CD4-positive, CD25-positive, alpha-beta regulatory T cell (primary cell): ENCODE measurements at places on chromosomes 11 and 22. TPM values are rescaled to one million over a fixed set of nuclear protein-coding genes. Genes with fewer than 3 reads are reported as not detected.

- DNase-seq = peak; percentile 80
- no peaks in the 10 kb centered on the region for H3K36me3 ChIP-seq
- H3K27me3 ChIP-seq = no peaks in the 10 kb centered on the region
- H3K4me1 ChIP-seq = peaks cover 55% of the 10 kb centered on the region
- no peak overlapping the region for H3K4me3 ChIP-seq
Measured at GRCh38 chr11:2888266-2888968, 2.8 kb upstream of the CDKN1C start.

GRCh38 chr11:43697679-43698078 lies 17.1 kb downstream of the HSD17B12 start:
- no peak overlapping the region for H3K27ac ChIP-seq
- H3K36me3 ChIP-seq = no peaks in the 10 kb centered on the region
- H3K27me3 ChIP-seq = no peaks in the 10 kb centered on the region
- H3K4me3 ChIP-seq = no peak overlapping the region
- DNase-seq = no peak

Gene ROBO3
- 2.1 TPM for polyA plus RNA-seq

GRCh38 chr22:36253523-36254490 lies 874 bp downstream of the APOL1 start:
- peaks cover 5% of the 10 kb centered on the region for H3K36me3 ChIP-seq
- peak overlapping the region; percentile 48 for H3K27ac ChIP-seq
- peaks cover 37% of the 10 kb centered on the region for H3K4me1 ChIP-seq
- no peak for DNase-seq
- no peaks in the 10 kb centered on the region for H3K27me3 ChIP-seq

Gene MAPK8IP1
- not detected for polyA plus RNA-seq

DNA sequence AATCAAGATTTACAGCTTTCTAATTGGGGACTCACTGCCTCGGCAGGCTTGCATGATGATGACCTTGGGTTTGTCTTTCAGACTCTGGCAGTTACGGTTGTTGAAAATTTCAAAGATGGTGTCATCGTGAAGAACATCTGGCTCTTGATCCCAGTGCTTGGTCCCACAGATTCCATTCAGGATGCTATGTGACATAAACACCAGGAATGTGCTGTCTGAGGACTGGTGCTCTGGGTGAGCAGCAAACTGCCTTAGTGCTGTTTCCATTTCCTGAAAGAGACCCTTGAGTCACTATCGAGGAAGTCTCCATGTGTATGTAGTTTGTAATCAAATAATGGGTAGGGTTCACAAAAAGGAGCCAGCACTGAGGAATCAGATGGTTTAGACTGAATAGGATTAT lies 7.1 kb downstream of the CASP12 start:
- H3K4me3 ChIP-seq = no peak overlapping the region
- H3K27ac ChIP-seq = no peak overlapping the region
- no peaks in the 10 kb centered on the region for H3K27me3 ChIP-seq
- DNase-seq = no peak
- H3K4me1 ChIP-seq = no peaks in the 10 kb centered on the region

GRCh38 chr11:32852207-32852606 lies 22.5 kb downstream of the PRRG4 start:
- H3K4me1 ChIP-seq = no peaks in the 10 kb centered on the region
- no peak for DNase-seq
- no peak overlapping the region for H3K27ac ChIP-seq

- no peak for DNase-seq
- no peaks in the 10 kb centered on the region for H3K27me3 ChIP-seq
- no peak overlapping the region for H3K4me3 ChIP-seq
- H3K36me3 ChIP-seq = no peaks in the 10 kb centered on the region
Measured at GRCh38 chr11:84522331-84522730, 1104.8 kb downstream of the DLG2 start.

- H3K4me1 ChIP-seq = peaks cover 39% of the 10 kb centered on the region
- peak; percentile 98 for DNase-seq
- no peaks in the 10 kb centered on the region for H3K27me3 ChIP-seq
- H3K4me3 ChIP-seq = peak overlapping the region; percentile 78
- peak overlapping the region; percentile 99 for H3K27ac ChIP-seq
- no peaks in the 10 kb centered on the region for H3K36me3 ChIP-seq
Measured at GRCh38 chr22:41939981-41940831, 6.7 kb downstream of the CENPM start.

GRCh38 chr22:44926491-44927415 lies 83.1 kb downstream of the PHF21B start:
- H3K27ac ChIP-seq = no peak overlapping the region
- no peaks in the 10 kb centered on the region for H3K36me3 ChIP-seq
- DNase-seq = no peak

DNA sequence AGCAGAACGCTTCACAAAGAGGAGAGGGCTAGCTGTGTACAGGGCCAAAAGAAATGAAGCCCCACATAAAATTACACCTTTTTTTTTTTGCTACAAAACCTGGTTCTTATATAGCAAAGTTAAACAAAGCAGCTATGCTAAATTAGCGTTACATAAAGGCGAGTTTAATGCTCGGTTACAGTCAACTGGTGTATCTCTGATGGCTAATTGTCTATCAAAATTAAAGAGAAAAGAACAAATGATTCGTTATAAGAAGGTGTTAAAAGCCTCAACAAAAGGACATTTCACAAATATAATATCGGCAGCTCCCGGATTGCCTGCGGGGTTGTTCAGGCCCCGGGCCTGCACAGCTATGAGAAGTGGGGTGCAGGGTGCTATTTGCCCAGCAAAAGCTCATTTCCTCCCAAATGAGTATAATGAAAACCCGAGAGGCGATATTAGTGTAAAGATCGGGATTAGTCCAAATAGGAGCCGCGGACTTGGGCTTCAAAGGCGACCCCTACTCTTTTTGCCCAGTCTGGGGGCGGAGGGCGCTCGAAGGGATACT lies 13.3 kb upstream of the PAX6 start:
- DNase-seq = no peak
- no peak overlapping the region for H3K27ac ChIP-seq
- no peaks in the 10 kb centered on the region for H3K36me3 ChIP-seq
- H3K4me3 ChIP-seq = no peak overlapping the region
- peaks cover 12% of the 10 kb centered on the region for H3K4me1 ChIP-seq

GRCh38 chr11:106295974-106296373 lies 218.5 kb downstream of the AASDHPPT start:
- no peak overlapping the region for H3K27ac ChIP-seq
- no peaks in the 10 kb centered on the region for H3K4me1 ChIP-seq
- H3K4me3 ChIP-seq = no peak overlapping the region
- no peak for DNase-seq
- H3K27me3 ChIP-seq = no peaks in the 10 kb centered on the region

- H3K27me3 ChIP-seq = peaks cover 10% of the 10 kb centered on the region
- H3K4me3 ChIP-seq = no peak overlapping the region
- H3K27ac ChIP-seq = no peak overlapping the region
Measured at GRCh38 chr11:129282634-129283033, 90.5 kb upstream of the ARHGAP32 start.

- H3K27ac ChIP-seq = no peak overlapping the region
- H3K4me1 ChIP-seq = no peaks in the 10 kb centered on the region
- no peaks in the 10 kb centered on the region for H3K36me3 ChIP-seq
- no peak for DNase-seq
Measured at GRCh38 chr11:25423436-25424199, 908.3 kb upstream of the ANO3 start.

GRCh38 chr11:122156940-122157382 lies 40.9 kb upstream of the BLID start:
- no peak overlapping the region for H3K27ac ChIP-seq
- no peak for DNase-seq
- peaks cover 4% of the 10 kb centered on the region for H3K27me3 ChIP-seq
- H3K4me1 ChIP-seq = no peaks in the 10 kb centered on the region
- H3K36me3 ChIP-seq = no peaks in the 10 kb centered on the region
- H3K4me3 ChIP-seq = no peak overlapping the region

Gene ST14
- not detected for polyA plus RNA-seq

Gene FGF19
- polyA plus RNA-seq = not detected

DNA sequence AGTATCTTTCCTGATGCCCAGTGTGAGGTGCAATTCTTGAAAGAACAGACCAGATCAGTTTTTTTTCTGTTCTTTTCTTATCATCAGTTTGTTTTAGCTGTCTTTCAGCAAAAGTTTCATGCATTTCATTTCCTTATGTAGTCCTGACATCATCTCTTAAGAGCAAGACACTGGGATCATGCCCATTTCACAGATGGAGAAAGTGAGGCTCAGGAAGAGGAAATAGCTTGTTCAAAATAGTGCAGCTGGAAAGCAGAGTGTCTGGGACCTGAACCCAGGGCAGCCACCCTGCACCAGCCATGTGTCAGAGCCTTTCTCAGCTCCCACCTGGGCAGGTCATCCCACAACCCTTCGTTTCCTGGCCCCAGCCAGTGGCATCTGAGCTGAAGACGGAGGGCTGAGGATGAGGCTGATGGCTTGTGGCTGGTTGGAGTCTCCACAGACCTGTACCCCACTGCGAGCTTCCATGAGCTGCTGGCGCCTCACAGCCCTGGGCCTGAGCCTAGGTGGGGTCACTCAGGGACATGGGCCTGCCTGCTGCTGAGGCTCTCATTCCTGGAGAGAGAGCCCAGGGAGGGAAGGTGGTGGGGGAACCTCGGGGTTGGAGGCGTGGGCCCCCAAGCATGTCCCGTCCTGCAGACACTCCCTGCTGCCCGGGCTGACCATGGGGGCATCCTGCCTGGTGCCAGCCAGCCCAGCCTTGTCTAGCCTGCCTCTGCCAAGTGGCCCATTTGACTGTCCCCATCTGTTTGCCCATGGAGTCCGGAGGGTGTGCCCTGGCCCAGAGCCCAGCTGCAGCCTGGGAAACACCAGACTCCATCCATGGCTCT lies 61.8 kb downstream of the SMIM38 start:
- H3K4me3 ChIP-seq = no peak overlapping the region
- H3K27ac ChIP-seq = no peak overlapping the region
- H3K36me3 ChIP-seq = no peaks in the 10 kb centered on the region
- H3K4me1 ChIP-seq = no peaks in the 10 kb centered on the region

DNA sequence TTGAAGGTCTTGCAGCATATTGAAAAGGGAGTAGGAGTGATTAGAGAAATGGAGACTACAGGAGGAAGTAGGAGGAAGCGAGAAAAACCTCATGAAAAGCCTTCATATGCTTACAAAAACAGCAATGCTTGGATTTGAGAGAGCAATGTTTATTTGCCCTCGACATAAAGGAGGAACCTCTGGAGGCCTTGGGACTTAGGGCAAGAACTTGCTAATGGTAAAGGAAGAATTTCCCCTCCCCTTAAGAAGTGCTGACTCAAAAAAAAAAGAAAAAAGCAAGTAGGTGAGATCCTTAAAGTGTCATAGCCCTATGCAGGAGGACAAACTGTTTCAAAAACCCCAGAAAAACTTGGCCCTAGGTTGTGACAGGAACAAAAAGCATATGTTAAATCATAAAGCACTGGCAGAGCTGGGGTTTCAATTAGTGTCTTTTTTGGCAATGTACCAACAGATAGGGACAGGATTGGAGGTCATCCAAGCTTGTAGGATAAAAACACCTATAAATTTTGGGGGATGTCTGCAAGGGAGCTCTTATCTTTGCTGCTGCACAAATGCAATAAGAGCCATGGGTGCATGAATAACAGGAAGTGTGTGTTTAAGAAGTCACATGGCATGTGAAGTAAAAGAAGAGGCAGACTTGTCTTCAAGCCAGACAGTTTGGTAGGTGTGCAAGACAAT lies 4.9 kb downstream of the GLYAT start:
- no peaks in the 10 kb centered on the region for H3K36me3 ChIP-seq
- peak overlapping the region; percentile 8 for H3K4me3 ChIP-seq
- H3K4me1 ChIP-seq = peaks cover 25% of the 10 kb centered on the region
- H3K27me3 ChIP-seq = no peaks in the 10 kb centered on the region
- DNase-seq = peak; percentile 58

GRCh38 chr11:75615751-75616150 lies 53.1 kb downstream of the MAP6 start:
- H3K4me3 ChIP-seq = no peak overlapping the region
- H3K4me1 ChIP-seq = no peaks in the 10 kb centered on the region
- DNase-seq = no peak
- H3K27ac ChIP-seq = no peak overlapping the region
- peaks cover 2% of the 10 kb centered on the region for H3K27me3 ChIP-seq

Gene TH
- polyA plus RNA-seq = not detected

- no peaks in the 10 kb centered on the region for H3K27me3 ChIP-seq
- no peak for DNase-seq
- H3K4me1 ChIP-seq = peaks cover 6% of the 10 kb centered on the region
- H3K36me3 ChIP-seq = no peaks in the 10 kb centered on the region
- H3K4me3 ChIP-seq = no peak overlapping the region
Measured at GRCh38 chr11:12319461-12319951, 57.9 kb upstream of the PARVA start.

- no peaks in the 10 kb centered on the region for H3K36me3 ChIP-seq
- no peak overlapping the region for H3K27ac ChIP-seq
- H3K4me1 ChIP-seq = no peaks in the 10 kb centered on the region
- H3K27me3 ChIP-seq = no peaks in the 10 kb centered on the region
- DNase-seq = no peak
Measured at GRCh38 chr22:21067901-21068680, 22.3 kb downstream of the LRRC74B start.

DNA sequence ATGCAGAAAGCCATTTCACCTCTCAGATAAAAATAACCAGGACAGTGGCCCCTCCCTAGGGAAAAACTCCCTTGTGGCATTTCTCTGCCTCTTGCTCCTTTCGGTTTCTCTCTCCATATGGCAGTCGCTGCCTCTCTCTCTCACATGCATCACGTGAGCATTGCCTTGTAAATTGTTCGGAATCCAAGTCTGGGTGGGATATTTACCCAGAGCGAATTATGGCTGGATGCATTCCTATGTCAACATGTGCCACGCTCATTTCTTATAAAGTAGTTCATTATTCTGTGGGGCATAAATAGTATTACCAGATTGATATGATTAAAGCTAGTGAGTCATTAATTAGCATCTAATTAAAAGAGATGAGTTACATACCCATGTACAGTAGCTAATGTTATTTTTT lies 392.9 kb downstream of the INSC start:
- no peaks in the 10 kb centered on the region for H3K36me3 ChIP-seq
- H3K4me1 ChIP-seq = no peaks in the 10 kb centered on the region
- H3K4me3 ChIP-seq = no peak overlapping the region
- no peaks in the 10 kb centered on the region for H3K27me3 ChIP-seq

Gene FIBIN
- polyA plus RNA-seq = not detected

- H3K27ac ChIP-seq = no peak overlapping the region
- H3K4me3 ChIP-seq = no peak overlapping the region
- no peaks in the 10 kb centered on the region for H3K4me1 ChIP-seq
- peaks cover 2% of the 10 kb centered on the region for H3K27me3 ChIP-seq
Measured at GRCh38 chr11:102010776-102011494, 36.3 kb upstream of the CFAP300 start.

DNA sequence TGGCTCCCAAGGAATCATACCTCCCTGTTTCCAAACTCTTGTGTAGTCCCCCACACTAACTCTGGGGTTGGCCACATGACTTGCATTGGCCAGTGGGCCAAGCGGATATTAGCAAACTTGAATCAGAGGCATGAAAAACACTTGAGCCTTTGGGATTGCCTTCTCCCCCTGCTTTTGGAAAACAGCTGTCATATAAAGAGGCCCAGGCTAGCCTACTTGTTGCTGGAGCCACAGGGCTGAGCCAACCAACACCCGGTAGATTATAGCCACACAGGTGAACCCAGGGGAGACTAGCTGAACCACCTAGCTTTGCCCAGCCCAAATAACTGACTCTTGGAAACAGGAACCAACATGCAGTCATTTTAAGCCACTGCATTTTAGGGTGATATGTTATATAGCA lies 354.8 kb downstream of the TENM4 start:
- H3K4me1 ChIP-seq = no peaks in the 10 kb centered on the region
- H3K4me3 ChIP-seq = no peak overlapping the region
- H3K27me3 ChIP-seq = no peaks in the 10 kb centered on the region
- no peaks in the 10 kb centered on the region for H3K36me3 ChIP-seq

Gene SLC22A25
- polyA plus RNA-seq = not detected
